ENCODE measurements at places on chromosomes 1 and 21.

- DNase-seq = no peak
These were observed 22.0 kb downstream of the THAP3 start for GRCh38 chr1:6646499-6647148.

DNA sequence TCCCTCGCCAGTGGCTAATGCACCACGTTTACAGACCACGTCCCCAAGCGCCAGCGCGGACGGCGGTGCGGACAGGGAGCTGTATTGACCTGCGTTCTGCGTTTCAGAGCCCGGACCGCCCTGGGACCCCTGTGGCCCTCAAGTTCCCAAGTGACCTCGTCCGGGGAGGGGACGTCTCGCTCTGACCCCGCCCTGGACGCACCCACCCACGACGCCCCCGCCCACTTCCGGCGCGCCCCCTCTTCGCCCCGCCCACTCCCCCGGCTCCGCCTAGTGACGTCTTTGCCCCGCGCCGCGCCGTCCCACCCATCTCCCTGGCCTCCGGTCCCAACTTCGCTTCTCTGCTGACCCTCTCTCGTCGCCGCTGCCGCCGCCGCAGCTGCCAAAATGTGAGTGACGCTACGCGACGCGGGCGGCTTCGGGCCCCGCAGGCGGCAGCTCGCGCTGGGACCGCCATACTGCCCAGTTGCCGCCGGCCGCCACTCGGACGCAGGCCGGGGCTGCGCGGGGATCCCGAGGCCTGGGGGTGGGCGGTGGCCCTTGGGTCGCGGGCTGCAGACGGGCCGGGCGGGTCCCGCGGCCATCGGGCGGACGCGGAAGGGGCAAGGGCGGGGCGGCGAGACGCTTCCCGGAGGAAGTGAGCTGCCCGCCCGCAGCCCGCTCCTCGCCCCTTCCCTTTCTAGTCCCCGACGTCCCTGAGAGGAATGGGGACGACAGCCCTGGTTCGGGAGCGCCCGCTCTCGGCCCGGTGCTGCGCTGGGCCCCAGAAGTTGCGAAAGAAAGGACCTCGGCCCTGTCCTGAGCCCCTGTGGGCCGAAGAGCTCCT, at the start of gene VAMP3:
TSS of gene VAMP3 (plus strand) at position 300 of the 826 bp plus-strand sequence. CDS start at position 388, 88 bp downstream.
- DNase-seq = peak; percentile 36

DNA sequence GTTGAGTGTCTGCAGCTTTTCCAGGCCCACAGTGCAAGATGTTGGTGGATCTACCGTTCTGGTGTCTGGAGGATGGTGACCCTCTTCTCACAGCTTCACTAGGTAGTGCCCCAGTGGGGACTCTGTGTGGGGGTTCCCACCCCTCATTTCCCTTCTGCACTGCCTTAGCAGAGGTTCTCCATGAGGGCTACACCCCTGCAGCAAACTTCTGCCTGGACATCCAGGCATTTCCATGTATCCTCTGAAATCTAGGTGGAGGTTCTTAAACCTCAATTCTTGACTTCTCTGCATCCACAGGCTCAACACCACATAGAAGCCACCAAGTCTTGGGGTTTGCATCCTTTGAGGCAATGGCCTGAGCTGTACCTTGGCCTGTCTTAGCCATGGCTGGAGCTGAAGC, 14.3 kb upstream of the DNM3 start:
- DNase-seq = no peak

GRCh38 chr1:175882192-175882591, 138.8 kb upstream of the TNR start:
- no peak for DNase-seq

GRCh38 chr21:29817450-29817849, 122.3 kb downstream of the GRIK1 start:
- no peak for DNase-seq

GRCh38 chr1:48040154-48040553, 43.0 kb upstream of the TRABD2B start:
- no peak for DNase-seq

- DNase-seq = no peak
These were observed 9.9 kb upstream of the CFHR2 start for GRCh38 chr1:196933531-196934189.

All from fibroblast of skin of left biceps (primary cell).